ENCODE measurements at places on chromosomes 7 and 10. TPM values are rescaled to one million over a fixed set of nuclear protein-coding genes. Genes with fewer than 3 reads are reported as not detected.

Gene NFKB2
- 161 TPM for total RNA-seq

Gene STEAP1B
- 12.8 TPM for total RNA-seq

Gene OPN4
- total RNA-seq = not detected

Gene OPALIN
- total RNA-seq = not detected

Gene SAP25
- 28.0 TPM for total RNA-seq

DNA sequence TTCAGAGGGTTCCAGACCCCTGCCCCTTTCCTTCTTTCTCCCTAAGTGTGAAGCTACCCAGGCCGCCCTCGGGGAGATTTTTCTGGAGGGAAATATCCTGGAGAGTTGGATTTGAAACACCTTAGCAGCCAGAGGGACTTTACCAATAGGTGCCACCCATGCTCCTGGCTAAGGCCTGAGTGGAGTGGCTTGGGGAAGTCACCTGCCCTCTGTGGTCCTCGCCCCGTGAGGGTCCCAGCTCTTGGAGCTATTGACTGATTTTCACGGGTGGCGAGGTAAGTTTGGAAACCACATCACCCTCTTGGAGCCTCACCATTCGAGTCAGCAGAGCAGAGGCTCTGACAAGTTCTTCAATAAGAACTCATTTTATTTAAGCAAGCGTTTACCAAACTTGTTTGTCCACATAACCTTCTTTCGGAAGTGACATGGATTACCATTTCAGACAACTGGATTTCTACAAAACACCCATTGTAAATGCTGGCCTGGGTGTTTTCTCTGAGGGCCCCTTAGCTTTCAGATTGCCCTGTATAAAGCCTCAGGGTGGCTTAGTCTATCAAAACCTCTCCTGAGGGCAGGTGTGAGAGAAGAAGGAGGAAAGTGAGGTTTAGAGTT lies 20.4 kb downstream of the AQP1 start:
- H3K27me3 ChIP-seq = peaks cover 3% of the 10 kb centered on the region
- H3K4me3 ChIP-seq = no peak overlapping the region
- H3K36me3 ChIP-seq = no peaks in the 10 kb centered on the region
- no peak for DNase-seq
- H3K27ac ChIP-seq = no peak overlapping the region
- no peaks in the 10 kb centered on the region for H3K4me1 ChIP-seq

- H3K4me1 ChIP-seq = peaks cover 16% of the 10 kb centered on the region
- no peaks in the 10 kb centered on the region for H3K27me3 ChIP-seq
- H3K27ac ChIP-seq = no peak overlapping the region
- no peak for DNase-seq
Measured at GRCh38 chr7:128796327-128796726, 4.6 kb downstream of the CCDC136 start.

- no peak overlapping the region for H3K4me3 ChIP-seq
- DNase-seq = no peak
- no peaks in the 10 kb centered on the region for H3K36me3 ChIP-seq
- H3K27ac ChIP-seq = peak overlapping the region; percentile 71
Measured at GRCh38 chr10:121710207-121710606, 112.0 kb upstream of the FGFR2 start.

DNA sequence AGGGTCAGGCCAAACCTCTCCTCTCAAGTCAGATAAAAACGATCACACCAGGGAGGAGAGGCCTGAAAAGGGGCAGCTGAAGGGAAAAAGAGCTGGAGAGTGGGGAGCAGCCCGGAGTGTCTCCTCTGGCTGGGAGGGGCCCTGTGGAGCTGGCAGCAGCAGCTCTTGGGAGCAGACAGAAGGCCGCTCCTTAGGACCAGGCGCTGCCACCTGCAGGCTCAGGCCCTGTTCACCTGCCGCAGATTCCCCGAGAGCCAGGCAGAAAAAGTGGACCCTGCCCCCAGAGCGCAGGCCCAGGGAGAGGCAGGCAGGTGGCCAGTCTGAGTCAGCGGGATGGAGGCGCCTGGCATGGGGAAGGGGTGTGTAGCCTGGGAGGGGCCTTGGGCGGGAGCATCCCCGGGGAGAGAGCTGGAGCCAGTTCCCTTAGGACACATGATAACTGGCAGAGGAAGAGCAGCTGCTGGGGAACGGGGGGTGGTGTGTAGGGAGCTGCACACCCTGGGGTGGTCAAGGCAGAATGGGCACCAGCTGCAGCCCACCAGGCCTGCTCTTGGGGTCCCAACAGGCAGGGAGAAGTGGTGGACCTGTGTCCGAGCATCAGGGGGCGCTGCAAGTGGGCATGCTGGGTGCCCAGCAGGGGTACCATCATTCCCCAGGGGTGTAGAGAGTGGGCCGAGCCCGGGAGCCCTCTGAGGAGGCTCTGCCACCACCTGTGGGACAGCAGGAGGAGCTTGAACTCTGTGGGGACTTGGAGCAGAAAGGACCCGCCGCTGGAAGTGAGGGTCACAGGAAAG lies 177.2 kb upstream of the RHEB start:
- H3K4me1 ChIP-seq = peaks cover 40% of the 10 kb centered on the region
- no peaks in the 10 kb centered on the region for H3K27me3 ChIP-seq
- H3K4me3 ChIP-seq = no peak overlapping the region
- DNase-seq = no peak

DNA sequence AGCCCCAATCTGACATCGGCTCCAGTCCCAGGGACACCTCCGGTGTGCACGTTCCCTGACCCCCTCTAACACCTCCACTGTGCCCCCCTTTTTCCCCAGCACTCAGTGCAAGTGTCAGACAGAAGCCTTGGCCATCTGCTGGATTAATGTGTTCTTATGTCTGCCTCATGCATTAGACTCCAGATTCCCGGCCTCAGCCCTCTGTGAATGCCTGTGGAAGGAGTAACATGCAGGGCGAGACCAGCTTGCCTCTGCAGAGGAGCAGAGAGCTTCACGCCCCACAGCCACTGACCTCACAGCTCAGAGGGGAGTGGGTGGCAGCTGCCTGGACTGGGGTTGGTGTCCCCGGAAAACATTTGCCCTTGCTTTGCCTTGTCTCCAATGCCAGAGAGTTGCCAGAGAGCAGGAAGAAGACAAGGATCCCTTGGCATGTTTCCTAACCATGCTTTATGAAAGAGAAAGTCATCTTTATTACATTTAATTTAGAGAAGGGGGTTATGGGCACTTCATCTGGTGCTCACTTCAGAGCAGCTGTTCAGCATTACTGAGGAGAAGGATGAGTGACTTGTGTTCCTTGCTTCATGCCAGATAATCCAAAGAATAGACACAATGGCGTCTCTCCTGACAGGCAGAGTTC lies 91.6 kb upstream of the CXCL12 start:
- no peaks in the 10 kb centered on the region for H3K36me3 ChIP-seq
- H3K4me1 ChIP-seq = no peaks in the 10 kb centered on the region
- no peak overlapping the region for H3K27ac ChIP-seq
- no peak for DNase-seq

GRCh38 chr7:66206119-66206933 lies 1.2 kb downstream of the TPST1 start:
- H3K27me3 ChIP-seq = no peaks in the 10 kb centered on the region
- H3K4me1 ChIP-seq = peaks cover 51% of the 10 kb centered on the region
- H3K27ac ChIP-seq = peak overlapping the region; percentile 88

GRCh38 chr7:34184466-34184865 lies 279.1 kb downstream of the BMPER start:
- H3K27me3 ChIP-seq = no peaks in the 10 kb centered on the region
- no peaks in the 10 kb centered on the region for H3K4me1 ChIP-seq
- H3K27ac ChIP-seq = no peak overlapping the region
- no peak overlapping the region for H3K4me3 ChIP-seq
- H3K36me3 ChIP-seq = no peaks in the 10 kb centered on the region
- DNase-seq = no peak

GRCh38 chr7:127107601-127108007 lies 145.1 kb downstream of the GRM8 start:
- no peak for DNase-seq
- H3K4me1 ChIP-seq = no peaks in the 10 kb centered on the region
- H3K4me3 ChIP-seq = no peak overlapping the region
- no peaks in the 10 kb centered on the region for H3K27me3 ChIP-seq
- H3K36me3 ChIP-seq = no peaks in the 10 kb centered on the region

DNA sequence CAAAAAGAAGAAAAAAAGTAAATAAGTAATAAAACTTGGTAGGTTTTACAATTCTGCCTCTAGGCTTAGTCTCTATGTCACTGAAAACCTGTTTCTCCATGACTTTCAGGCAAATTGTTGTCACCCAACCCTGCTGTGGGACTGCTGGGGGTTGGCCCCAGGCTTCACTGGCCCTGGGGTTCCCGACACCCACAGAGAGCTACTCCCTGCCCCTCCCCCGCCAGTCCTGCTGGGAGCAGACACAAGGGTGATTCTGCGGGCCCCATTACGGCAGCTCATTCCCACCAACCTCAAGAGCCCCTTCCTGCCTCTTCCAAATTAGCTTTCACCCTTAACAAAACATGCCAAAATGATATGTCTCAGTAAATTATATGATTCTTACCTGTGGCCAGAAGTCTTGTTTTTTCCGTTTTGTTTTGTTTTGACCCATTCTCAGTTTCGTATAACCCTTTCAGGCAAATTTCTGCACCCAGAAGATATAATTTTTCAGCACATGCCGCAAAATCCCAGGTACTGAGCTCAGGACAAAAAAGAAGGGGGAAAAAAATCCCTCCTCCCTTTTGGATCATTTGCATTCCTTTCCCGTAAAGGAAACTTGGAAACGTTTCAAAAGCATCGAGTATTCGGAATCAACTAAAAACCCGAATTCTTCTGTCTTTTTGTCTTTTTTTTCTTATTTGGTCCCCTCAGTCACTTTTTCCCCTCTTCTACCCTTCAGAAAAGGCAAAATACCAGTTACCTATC lies 27.8 kb downstream of the CHST15 start:
- H3K27ac ChIP-seq = no peak overlapping the region
- H3K4me3 ChIP-seq = no peak overlapping the region
- DNase-seq = no peak
- H3K27me3 ChIP-seq = no peaks in the 10 kb centered on the region
- no peaks in the 10 kb centered on the region for H3K36me3 ChIP-seq
- H3K4me1 ChIP-seq = peaks cover 20% of the 10 kb centered on the region

- no peak for DNase-seq
- no peaks in the 10 kb centered on the region for H3K27me3 ChIP-seq
- peaks cover 10% of the 10 kb centered on the region for H3K4me1 ChIP-seq
Measured at GRCh38 chr10:74753442-74754211, 72.8 kb upstream of the KAT6B start.

GRCh38 chr7:1497293-1497927 lies 6.8 kb downstream of the INTS1 start:
- peaks cover 10% of the 10 kb centered on the region for H3K4me1 ChIP-seq
- H3K27me3 ChIP-seq = no peaks in the 10 kb centered on the region
- peaks cover 93% of the 10 kb centered on the region for H3K36me3 ChIP-seq
- H3K4me3 ChIP-seq = no peak overlapping the region

GRCh38 chr10:109259293-109259692 lies 664.0 kb downstream of the XPNPEP1 start:
- no peak overlapping the region for H3K4me3 ChIP-seq
- no peaks in the 10 kb centered on the region for H3K4me1 ChIP-seq
- H3K36me3 ChIP-seq = no peaks in the 10 kb centered on the region

DNA sequence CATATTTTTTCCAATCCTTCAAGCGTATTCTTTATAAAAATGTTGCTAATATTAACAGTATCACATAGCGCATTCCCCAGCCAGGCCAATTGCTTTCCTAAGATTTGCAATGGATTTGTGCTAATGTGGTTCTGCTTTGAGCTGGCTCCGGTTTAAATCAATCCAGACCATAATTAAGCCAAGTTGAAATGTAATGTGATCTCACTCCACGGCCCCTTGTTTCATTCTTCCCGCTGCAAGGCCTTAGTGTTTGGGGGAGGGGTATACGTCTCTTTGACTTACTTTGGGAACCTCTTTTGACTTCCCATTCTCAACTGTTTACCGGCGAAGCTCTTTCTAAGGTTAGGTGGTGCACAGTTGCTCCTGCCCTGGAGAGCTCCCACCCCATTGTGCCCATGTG lies 86.4 kb downstream of the PRPF18 start:
- no peaks in the 10 kb centered on the region for H3K4me1 ChIP-seq
- peak; percentile 1 for DNase-seq
- peaks cover 17% of the 10 kb centered on the region for H3K36me3 ChIP-seq

DNA sequence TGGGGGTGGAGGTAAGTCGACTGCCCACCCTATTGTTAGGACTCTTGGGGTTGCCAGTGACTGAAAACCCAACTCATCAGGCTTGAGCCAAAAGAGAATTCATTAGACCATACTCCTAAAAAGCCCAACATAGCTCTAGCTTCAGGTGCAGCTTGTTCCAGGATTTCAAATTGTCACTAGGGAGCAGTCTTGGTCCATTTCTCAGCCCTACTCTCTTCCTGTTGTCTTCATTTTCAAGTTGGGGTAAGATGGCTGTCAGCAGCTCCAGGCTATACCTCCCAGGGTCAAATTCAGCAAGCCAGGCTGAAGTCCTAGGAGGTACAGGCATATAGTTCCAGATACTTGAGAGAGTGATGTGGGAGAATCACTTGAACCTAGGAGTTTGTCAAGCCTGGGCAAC lies 14.9 kb upstream of the COL13A1 start:
- no peak for DNase-seq
- H3K27me3 ChIP-seq = no peaks in the 10 kb centered on the region
- H3K4me3 ChIP-seq = no peak overlapping the region

DNA sequence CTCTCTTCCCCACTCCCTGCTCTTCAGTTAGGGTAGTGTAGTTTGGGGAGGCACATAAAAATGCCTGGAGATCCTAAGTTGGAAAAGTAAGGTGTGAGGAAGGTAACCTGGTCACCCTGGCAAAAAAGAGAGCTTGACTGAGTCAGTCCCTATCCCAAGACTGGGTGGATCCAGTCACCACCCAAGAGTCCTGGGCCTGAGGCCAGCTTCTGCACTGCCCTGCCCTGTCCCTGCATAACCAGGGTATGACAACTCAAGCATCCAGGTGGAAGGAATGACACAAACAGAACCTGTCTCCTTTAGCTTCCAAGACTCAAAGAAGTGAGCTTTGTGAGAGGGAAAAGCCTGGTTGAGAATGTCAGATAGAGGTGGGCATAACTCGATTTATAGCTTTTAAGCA lies 26.9 kb upstream of the SORBS1 start:
- no peak overlapping the region for H3K27ac ChIP-seq
- DNase-seq = no peak
- no peaks in the 10 kb centered on the region for H3K4me1 ChIP-seq
- no peak overlapping the region for H3K4me3 ChIP-seq

DNA sequence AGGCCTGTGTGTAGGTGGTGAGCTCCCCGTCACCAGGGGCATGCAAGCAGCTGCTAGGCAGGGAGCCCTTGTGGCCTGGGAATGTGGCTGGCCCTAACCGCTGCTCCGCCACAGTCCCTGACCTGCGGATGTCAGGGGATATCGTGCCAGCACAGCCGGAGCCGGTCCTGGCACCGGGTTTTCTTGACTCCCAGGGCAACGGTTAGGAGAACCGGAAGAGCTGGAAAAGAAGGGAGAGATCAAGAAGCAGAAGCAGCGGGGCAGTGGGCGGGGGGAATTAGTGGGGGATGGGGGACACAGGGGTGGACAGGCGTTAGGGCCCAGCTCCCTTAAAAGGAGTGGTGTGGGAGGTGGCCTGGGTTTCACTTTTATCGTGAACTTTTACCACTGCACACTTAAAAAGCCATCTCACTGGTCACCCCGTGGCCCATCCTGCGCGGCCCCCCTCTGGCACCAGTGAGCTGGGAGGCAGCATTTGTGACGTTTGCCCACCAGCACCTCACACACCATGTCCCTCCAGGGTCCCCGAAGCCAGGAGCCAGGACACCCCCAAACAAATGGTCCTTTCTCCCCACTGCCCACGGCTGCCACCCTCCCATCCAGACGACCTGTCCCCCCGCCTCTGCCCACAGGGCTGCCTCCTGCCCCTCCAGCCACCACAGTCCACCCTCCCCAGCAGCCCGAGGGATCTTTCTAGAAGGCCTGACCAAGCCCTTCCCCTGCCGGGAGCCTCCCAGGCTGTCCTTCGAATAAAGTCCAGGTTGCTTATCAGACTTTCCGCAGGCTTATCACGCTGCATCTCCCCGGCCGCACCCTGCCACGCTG lies 1.8 kb upstream of the MICALL2 start:
- peak overlapping the region; percentile 86 for H3K27ac ChIP-seq
- peak overlapping the region; percentile 98 for H3K4me3 ChIP-seq
- peaks cover 76% of the 10 kb centered on the region for H3K4me1 ChIP-seq
- no peaks in the 10 kb centered on the region for H3K27me3 ChIP-seq
- no peaks in the 10 kb centered on the region for H3K36me3 ChIP-seq
